RPMI8226 (cell line): ENCODE measurements at places on chromosomes 4 and X.

- DNase-seq, result no peak
Measured at GRCh38 chr4:139715746-139716391, 50.2 kb downstream of the MGST2 start.

DNA sequence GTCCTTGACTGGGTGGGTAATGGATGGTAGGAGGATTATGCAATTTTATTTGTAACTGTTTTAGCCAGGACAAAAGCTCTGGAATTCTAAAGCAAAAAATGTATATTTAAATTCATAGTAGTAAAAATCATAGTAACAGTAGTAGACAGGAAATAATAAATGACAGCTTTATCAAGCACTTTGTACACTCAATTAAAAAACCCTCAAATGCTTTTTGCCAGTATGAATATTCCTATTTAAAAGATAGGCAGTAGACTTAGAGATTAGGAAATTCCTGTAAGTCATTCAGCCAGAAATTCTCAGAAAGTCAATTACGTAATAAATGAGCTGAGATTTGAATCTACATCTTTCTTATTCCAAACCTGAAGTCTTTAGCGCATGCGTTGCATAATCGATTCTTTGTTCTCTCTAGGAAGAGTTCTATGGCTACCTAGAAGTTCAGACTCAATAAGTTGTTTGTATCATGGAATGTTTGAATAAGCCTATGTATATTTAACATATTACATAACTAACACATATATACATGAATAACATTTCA lies 2.5 kb downstream of the AADAT start:
- no peak for DNase-seq

DNA sequence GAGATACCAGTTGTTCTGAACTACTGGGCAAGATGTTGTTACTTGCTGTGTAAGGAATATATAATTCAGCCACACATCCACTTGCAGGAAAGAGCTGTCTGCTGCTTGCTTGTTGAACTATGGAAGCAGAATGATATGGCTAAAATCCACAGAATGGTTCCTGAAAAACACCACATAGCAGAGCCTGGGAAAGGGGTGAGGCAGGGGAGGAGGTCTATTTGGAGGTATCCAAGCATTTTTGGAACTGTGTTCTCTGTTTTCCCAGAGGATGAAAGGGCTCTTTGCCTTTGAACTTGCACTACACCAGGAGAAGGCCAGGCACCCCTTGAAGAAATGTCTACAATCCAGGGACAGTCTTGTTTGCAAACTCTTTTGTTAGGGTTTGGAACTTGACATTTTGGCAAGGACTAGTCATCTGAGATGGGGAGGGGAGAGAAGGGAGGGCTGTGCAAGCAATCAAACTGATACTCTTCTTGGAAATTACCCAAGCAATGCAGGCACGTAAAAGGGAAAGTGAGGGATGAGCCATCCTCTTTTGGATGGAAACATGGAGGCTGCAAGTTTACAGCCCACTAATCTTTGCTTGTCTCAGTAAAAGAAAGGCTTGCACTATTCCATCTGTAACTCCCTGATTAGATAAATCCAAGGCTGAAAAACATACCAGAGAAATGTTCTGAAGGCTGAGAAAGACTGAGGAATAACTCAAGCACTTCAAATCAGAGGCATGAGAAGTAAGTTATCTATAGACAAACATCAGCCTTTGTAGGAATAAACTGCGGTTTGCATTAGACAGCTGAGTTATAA lies 141.0 kb downstream of the TSPAN5 start:
- no peak for DNase-seq

DNA sequence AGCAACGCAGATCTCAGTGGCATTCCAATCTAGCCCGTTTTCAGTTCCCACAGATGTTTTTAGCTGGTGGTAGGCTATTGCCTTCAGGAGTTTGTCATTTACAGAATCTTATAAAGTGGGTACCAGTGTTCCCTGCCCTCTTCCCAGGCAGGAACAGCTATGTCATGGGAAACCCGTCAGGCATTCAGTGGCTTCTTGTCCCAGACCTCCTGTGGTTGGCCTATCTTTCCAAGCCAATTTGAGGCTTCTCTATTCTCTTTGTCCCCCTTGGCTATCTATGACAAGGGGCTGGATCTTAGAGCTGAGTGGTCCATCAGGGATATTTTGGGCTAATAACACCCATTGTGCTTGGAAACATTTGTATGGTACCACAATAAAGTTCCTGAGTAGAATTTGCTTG lies 33.6 kb upstream of the RPL34 start:
- DNase-seq, result no peak

GRCh38 chr4:36771411-36772153 lies 473.0 kb upstream of the NWD2 start:
- DNase-seq, result no peak

GRCh38 chrX:39396358-39396995 lies 595.2 kb downstream of the MID1IP1 start:
- DNase-seq, result no peak

DNA sequence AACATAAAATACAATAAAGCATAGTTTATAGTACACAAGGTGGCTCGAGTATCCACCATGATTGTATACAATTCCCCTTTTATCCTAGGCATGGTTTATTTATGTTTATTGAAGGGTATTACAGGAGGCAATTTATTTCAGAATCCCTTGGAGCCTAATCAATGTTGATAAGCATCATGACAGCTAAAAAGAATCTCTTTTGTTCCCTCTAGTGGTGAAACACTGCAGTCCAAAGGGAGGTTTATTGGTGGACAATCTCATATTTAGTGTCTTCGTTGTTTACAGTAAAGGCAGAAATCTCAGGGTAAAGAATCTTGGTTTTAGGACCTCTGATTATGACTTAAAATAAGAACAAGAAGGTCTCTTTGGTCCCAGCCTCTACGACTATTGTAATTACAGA lies 1712.5 kb downstream of the C4orf33 start:
- peak; percentile 7 for DNase-seq
